Vagina (tissue), 2 donors: ENCODE measurements at places on chromosomes 13 and 19.

GRCh38 chr13:26727122-26727521 lies 33.5 kb downstream of the GPR12 start:
- no peak for DNase-seq

DNA sequence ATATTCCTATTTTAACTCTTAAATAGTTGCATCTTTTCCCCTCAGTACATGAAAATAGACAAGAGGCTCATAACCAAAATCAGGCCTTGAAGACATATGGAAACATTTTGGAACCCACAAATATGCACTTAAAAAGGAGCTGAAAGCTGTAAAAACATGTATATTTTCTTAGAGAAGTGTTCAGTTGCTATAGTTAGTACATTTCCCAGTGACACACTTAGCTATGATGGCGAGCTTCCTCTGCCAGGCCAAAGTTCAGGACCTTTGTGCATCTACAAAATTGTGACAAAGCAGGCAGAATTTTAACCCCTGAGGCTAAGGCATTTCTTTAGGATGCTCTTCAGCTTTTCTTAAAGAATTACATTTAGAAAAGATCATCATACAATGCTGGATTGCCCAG lies 54.5 kb downstream of the RCBTB2 start:
- no peak for DNase-seq

- no peak for DNase-seq
These were observed 107.0 kb downstream of the SIPA1L3 start for GRCh38 chr19:38013913-38014580.

DNA sequence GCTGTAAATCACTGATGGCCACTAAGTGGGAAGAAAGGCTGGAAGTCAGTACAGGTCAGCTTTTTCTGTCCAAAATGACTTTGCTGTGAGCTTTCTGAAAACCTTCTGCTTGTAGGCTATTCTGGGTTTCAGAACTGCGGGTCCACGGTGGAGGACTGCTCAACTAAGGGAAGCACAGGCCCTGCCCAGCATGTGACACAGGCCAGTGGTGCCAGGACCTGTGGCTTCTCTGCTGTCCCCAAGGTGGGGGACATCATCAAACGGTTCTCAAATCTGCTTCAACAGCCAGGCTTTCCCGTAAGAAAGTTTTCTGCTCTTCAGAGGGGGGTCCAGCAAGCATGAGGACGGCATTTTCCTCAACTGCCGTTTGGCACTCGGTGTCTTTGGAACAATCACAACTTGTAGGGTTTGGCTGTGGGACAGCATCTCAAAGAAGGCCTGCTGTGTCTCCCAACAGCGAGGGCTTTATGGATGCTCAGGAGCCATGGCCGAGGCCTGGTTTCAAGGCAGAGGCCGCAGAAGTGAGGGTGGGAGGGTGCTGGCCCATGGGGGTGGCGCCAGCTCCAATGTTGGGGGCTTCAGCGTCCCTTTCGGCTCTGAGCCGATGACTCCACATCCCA lies 3.8 kb downstream of the SGTA start:
- no peak for DNase-seq

DNA sequence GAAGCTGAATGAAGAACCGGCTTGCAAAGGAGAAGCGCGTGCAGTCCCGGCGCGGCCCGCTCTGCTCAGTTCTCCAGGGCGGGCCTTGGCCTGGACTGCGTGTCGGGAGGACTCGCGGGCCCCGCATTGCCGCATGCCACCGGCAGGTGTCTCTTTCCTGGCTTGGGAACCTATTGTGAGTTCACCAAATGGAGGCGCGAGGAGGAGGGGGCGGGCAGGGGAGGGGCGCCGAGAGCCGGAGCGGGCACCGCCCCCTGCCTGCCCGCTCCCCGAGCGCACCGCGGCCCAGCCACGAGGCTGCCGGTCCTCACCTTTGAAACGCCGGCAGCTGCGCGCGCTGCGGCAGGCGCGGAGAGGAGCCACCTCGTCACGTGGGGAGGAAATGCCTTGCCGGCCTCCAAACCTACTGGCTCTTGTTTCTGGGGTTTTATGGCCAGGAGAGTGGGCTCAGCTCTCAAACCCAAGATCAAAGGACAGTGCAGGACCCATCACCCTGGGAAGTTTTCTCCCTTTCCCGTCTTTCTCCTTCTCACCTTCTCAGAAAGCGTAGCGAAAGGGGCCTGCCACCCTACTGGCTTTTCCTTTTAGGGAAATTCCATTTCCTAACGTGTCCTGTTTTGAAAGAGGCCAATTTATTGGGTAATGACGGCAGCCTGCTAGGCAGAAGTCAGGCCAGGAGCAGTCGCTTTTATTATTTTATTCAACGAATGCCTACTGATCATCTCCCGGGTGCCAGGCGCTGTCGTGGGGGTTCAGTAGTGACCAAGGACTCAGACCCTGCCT lies 13.8 kb upstream of the UBE2L5 start:
- DNase-seq: peak; percentile 97

DNA sequence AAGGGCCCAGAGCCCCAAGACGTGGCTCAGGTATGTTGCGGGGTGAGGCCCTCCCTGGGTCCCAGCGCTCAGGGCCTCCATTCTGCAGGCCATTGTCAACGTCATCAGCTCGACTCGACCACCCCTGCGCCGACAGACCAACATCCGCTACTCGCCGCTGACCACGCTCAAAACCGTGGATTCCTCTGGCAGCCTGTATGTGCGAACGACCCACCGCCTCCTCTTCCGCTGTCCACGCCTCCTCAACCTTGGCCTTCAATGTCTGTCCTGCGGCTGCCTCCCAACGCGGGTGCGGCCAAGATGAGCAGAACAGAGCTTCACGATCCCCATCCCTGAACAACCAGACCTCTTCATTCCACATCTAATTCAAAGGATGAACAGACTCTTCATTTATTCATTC lies 8.2 kb downstream of the RDH8 start:
- DNase-seq: no peak

DNA sequence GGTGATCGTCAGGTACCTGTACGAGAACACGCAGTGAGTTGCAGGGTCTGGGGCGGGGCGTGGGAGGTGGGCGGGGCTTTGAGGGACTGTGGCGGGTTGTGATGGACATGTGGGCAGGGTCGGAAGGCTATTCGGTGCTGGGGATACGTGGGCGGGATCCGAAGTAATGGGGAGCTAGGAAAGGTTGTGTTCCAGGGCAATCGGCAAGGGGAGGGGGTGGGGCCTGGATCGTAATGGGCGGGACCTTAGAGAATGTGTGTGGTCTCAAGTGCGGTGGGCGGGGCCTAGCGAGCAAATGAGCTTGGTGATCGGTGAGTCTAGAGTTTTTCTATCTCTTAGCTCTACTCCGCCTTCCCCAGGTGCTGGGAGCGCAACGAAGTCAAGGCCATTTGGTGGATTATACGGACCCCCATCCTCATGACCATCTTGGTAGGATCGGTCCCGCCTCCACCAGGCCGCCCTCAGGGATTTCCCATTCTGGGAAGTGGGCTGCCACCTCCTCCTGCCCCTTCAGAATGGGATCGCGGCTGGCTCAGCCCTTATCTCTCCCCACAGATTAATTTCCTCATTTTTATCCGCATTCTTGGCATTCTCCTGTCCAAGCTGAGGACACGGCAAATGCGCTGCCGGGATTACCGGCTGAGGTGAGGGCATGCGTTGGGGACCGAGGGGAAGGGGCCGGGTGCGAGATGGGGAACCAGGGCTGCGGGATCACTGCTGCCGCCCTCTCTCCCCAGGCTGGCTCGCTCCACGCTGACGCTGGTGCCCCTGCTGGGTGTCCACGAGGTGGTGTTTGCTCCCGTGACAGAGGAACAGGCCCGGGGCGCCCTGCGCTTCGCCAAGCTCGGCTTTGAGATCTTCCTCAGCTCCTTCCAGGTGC lies 9.6 kb downstream of the GIPR start:
- no peak for DNase-seq

- no peak for DNase-seq
These were observed 4.7 kb downstream of the DDA1 start for GRCh38 chr19:17314007-17314593.

GRCh38 chr13:80341101-80341755 lies at the start of gene SPRY2:
TSS of gene SPRY2 (minus strand) at chr13:80341126. CDS start at chr13:80337705, 3,421 bp downstream.
- no peak for DNase-seq

- DNase-seq: no peak
These were observed 500.5 kb upstream of the SPRY2 start for GRCh38 chr13:80841414-80841813.

DNA sequence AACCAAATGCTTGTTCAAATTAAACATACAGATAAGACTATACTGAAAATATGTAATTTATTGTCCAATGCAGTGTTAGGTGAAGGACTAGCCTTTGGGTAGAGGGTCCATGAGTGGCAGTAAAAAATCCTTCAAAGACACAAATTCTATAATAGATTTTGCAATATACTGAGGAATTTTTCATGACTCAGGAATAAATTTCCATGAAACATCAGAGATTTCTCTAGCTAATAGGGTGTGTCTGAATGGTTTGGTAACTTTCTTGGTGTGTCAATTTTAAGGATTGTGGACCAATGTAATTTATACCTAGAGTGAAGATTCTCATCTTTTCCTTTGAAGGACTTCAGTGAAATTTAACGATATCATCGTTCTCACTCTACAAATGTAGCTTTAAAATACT lies 546.7 kb downstream of the SLITRK5 start:
- DNase-seq: no peak

DNA sequence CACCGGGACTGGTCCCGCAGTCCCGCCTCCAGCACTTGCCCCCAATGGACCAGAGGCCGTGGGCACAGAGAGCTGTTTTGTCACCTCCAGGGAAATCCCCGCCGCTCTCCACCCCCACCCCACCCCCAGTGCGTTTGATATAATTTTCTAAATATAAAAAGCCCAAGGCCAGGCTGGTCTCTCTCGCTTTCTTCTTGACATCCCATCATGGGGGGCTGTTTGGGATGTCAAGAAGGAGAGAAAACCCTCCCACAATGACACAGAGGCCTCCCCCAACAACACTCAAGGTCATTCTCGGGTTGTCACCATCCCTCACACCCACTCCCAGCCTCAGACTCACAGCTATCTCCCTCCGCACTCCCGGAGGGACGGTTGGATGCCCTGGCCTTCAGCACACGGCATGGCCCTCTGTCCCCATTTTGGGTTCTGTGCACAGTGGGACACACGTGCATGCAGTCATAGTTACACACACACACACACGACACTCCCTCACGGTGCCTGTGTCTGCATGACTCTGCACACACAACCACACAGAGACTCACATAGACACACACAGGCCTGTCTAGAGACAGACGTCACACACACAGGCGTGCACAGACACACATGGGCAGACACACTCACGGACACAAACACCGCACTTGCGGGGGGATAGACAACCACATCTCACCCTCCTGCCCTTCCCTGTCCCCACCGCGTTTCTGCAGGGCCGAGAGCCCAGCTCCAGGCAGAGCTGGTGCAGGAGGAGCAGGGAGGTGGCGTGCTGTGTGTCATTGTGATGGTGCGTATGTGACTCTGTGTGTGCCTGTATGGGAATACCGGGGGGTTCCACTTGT lies 4.8 kb upstream of the NFIC start:
- no peak for DNase-seq

DNA sequence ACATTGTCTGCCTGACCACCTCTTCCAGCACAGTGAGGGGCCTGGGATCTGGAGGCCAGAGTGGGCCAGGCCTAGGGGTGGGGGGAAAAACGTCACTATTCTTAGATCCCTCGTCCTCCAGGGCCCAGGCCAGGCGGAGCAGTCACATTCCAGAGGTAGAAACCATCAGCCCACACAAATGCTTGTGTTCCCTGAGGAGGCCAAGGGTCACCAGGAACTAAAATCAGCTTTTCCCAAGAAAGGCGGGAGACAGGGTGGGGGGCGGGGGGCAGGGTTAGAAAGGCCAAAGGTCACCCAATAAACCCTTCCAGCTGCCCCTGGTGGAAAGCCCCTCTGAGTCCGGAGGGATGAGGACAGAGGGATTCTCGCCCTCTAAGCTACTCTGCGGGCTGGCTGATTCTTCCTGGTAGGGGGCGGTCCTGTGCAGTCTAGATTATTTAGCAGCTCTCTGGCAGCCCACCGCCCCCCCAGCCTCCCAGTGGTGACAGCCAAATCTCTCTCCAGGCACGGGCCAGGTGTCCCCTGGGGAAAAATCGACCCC lies 23.5 kb upstream of the CCL25 start:
- DNase-seq: no peak

GRCh38 chr19:41563854-41564514 lies 12.0 kb upstream of the CEACAM21 start:
- DNase-seq: no peak

DNA sequence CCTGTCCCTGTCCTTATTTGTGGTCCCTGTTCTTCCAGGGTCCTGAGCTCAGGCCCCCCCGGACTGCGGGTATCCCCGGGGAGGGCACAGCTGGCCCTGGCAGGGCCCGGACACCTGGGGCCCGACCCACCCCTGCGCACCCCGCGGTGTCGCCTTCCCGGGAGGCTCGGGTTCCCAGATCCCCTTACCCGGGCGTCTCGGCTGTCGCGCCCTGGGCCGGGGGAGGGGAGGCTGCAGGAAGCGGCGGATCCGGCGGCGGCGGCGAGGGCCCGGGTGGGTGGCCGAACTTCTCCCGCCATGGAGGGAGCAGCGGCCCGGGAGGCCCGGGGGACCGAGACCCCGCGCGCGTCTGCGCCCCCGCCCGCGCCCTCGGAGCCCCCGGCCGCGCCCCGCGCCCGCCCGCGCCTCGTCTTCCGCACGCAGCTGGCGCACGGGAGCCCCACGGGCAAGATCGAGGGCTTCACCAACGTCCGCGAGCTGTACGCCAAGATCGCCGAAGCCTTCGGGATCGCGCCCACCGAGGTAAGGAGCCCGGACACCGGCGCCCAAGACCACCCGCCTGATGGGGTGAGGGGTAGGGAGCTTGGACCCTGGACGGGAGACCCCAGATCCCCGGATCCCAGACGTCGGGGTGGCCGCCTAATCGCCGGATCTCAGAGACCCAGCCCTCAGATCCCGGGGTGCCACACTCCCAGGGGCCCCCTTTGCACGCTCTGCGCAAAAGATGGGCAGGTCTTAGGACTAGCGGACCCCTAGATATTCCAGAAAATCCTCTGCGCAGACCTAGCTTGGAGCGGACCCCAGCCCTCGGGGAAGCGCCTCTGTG lies at the start of gene GIPC3:
GIPC3 (plus strand) TSS at position 178 of the 826 bp plus-strand sequence; CDS start at position 298, 120 bp downstream.
- no peak for DNase-seq

GRCh38 chr13:43298816-43299215 lies 275.4 kb downstream of the DNAJC15 start:
- DNase-seq: no peak

DNA sequence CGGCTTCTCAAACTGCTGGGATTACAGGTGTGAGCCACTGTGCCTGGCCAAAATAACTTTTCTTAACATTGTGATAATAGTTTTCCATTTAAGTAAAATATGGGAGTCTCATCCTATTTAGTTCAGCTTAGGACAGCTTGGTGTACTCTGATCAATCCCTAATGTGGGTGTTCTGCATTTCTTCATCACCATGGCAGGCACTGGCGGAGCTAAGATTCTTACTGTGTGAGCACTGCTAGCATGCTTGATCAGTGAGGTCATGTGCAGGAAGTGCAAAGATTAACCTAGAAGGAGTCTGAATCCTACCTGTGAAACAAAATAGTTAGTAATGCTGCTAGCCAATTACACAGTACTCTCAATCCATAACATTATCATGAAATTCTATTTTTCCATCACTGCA lies 1684.2 kb upstream of the SLC10A2 start:
- no peak for DNase-seq

- no peak for DNase-seq
These were observed 526.9 kb downstream of the RFC3 start for GRCh38 chr13:34344816-34345215.

GRCh38 chr13:45807520-45808099 lies 43.9 kb downstream of the SIAH3 start:
- DNase-seq: no peak

GRCh38 chr13:30856005-30856790 lies 49.9 kb upstream of the MEDAG start:
- DNase-seq: no peak
